ENCODE measurements at places on chromosomes 12 and 14. TPM values are rescaled to one million over a fixed set of nuclear protein-coding genes. Genes with fewer than 3 reads are reported as not detected.

Gene OAS1
- total RNA-seq = 4.8 TPM

Gene KRT6C
- total RNA-seq = not detected

Gene STX2
- total RNA-seq = 11.1 TPM

Gene PTPRO
- total RNA-seq = 0.82 TPM

Gene TAS2R7
- not detected for total RNA-seq

Gene NEUROD4
- not detected for total RNA-seq

Gene NTF3
- 0.99 TPM for total RNA-seq

Gene ADSS1
- 218 TPM for total RNA-seq

All from left ventricle myocardium inferior (tissue), 1 donor.